ENCODE measurements at places on chromosomes 1 and 21.

DNA sequence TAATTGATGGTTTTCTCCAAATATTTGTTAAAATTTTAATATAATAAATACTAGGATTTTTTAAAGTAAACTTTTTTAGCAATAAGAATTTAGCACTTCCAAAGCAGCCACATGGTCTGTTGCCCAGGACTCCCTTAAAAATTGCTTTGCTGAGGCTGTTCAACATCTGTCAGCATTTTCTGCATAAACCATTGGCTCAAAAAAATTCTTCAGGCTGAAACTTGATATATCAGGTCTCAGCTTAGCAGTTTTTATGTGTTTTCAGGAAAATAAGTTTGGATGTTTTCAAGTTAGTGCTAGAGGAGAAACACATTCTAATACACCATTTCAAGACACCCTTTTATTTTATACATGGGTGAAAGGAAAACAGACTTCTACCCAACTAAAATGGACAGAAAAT lies 69.1 kb upstream of the C1orf105 start:
- no peak for DNase-seq

GRCh38 chr21:21162786-21163185 lies 164.6 kb downstream of the NCAM2 start:
- DNase-seq: no peak

- DNase-seq: no peak
Observed at GRCh38 chr1:112232848-112233247, 163.2 kb upstream of the CTTNBP2NL start.

DNA sequence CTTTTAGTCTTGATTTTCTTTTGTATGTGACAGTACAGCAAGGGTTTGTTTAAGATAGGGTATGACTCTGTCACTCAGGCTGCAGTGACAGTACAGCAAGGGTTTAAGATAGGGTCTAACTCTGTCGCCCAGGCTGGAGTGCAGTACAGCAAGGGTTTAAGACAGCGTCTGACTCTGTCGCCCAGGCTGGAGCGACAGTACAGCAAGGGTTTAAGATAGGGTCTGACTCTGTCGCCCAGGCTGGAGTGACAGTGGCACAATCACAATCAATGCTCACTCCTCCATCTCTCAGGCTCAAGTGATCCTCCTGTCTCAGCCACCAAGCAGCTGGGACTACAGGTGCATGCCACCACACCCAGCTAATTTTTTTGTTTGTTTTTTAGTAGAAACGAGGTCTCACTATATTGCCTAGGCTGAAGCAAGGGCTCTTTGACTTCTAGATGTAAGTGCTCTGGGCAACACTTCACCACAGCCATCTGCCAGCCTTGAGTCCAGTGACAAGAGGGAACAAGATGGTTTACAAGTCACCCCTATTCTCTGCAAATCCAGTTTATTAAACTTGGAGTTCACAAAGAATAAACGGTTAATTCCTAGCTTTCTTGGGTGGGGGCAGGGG lies 965 bp upstream of the SH2D5 start:
- no peak for DNase-seq

DNA sequence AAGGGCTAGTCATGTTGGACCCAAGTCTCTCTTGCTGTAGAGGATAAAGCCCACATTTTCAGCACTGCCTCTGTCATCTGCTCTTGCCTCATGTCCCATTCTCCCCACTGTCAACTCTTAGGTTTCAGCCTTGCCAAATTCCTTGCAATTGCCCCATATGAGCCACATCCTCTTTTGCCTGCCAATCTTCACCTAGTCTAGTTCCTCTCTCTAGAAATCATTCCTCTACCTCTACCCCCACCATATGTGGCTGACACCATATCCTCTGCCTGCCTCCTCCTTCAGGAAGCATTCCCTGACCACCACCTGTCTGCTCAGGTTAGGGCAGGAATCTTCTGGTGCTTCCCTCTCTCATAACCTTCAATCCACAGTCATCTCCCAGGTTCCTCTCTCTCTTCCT lies 38.2 kb downstream of the SLC9A1 start:
- no peak for DNase-seq

DNA sequence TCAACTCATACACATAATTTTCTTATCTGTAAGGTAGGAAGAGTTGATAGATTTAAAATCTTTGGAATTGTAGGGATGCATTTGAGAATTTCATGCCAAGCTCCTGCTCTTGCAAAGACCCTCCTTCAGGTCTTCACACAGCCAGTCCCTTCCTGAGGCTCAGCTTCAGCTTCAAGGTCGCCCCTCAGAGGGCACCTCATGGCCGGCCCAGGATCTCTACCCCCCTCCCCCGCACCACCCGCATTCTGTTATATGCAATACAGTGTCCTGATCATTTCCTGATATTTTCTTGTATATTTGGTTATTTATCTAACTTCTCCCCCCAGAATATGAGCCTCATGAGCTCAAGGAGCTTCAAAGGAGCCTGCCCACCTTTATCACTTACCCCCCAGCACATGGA lies 47.0 kb upstream of the BACE2 start:
- DNase-seq: no peak

DNA sequence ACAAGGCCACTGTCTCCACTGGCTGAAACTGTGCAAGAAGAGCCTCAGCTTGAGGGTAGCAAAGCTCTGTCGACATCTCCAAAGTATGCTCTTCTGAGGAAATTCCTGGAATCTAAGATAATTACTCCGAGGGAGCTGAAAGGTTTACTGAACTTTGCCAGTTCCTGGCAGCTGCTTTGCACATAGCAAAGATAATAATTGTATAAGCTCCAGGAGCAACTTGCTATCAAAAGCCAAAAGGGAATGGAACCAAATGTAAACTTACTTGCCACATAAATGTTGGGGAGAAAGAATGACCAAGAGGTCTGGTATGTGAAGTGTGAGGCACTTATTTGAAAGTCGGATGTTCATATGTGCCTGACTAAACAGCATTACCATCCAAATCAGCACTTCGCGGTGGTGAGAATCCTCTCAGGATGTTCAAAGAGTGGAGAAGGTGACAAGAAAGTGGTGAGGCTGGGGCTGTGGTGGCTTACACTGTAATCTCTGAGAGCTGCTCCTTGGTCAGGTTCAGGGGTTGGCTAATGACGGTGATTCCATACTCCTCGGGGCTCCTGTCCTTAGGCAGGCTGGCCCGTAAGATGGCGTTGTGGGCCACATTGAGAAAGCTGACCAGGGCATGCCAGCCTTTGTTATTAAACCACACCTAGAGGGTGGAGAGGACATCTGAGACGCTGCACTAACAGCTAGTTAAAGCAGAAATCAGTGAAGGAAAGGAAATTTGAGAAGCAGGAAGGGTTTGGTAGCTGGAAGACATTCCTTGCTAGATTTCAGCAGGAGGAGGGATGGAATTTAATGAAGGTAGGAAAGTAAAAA lies 100.0 kb downstream of the ABCA4 start:
- DNase-seq: no peak

- DNase-seq: no peak
Observed at GRCh38 chr1:229690662-229691061, 64.6 kb downstream of the URB2 start.

DNA sequence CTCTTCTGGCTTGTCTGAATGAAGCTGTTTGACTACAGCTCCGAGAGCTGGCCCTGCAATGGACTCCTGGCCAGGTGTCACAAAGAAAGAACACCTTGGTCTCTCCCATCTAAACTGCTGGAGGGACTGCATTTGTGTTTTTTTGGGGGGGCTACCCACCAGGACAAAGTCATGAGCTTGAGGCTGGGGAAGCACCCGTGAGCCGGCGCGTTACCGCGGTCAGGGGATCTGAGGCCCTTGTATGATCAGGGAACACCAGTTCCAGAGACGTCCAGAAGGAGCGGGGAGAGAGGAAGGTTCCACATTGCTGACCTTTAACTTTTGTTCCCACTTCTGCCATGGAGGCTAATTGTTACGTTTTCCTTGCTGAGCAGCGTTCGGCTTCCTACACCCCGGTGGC lies 84.5 kb upstream of the C1orf174 start:
- DNase-seq: no peak
